ENCODE measurements at places on chromosomes 3 and 15. TPM values are rescaled to one million over a fixed set of nuclear protein-coding genes. Genes with fewer than 3 reads are reported as not detected.

ZSCAN2 gene
- 13.1 TPM for total RNA-seq

P2RY12 gene
- total RNA-seq: 1.1 TPM

MCF2L2 gene
- total RNA-seq: 0.58 TPM

UACA gene
- 33.1 TPM for total RNA-seq

DAZL gene
- not detected for total RNA-seq

AVEN gene
- 24.1 TPM for total RNA-seq

PDE12 gene
- 11.2 TPM for total RNA-seq

SLCO2A1 gene
- 0.47 TPM for total RNA-seq

SLC28A1 gene
- total RNA-seq: not detected

MESP2 gene
- 0.23 TPM for total RNA-seq

Data from pericardium fibroblast (primary cell).